ENCODE measurements at places on chromosomes 4 and X. TPM values are rescaled to one million over a fixed set of nuclear protein-coding genes. Genes with fewer than 3 reads are reported as not detected.

The F8A2 gene
- not detected for total RNA-seq

DNA sequence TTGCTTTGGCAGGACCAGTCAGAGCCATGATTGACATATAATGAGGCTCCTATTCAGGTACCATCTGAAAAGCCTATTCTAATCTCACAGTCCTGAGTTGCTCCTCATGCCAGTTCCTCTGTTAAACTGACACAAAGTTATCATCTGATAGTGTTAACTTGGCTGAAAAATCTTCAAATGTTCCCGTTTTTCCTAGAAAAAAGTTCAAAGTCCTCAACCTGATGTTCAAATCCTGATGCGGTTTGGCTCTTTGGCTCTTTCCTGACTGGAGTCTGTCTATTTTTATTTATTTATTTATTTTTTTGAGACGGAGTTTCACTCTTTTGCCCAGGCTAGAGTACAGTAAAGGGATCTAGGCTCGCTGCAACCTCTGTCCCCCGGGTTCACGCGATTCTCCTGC lies 244.2 kb downstream of the ANKRD50 start:
- no peak for DNase-seq

GRCh38 chr4:155681886-155682285 lies 15.2 kb downstream of the GUCY1A1 start:
- DNase-seq: no peak

DNA sequence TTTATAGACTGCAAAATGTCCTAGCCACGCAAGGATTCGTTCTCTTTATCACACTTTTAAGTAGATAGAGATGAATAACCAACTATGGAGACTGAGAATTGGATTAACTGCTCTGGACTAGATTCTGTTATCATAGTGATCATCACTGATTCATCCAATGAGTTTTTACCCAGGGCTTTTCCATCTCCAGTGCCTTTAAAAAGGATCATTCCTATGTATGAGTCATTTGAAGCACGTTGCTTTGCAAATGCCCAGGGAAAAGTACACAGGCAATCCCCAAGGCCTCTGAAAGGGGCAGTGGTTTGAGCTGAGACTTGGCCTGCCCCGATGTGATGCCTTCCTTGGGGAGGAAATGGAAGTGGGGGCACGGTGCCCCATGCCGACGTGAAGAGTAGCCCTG lies 122.7 kb upstream of the PSAPL1 start:
- peak; percentile 96 for DNase-seq

DNA sequence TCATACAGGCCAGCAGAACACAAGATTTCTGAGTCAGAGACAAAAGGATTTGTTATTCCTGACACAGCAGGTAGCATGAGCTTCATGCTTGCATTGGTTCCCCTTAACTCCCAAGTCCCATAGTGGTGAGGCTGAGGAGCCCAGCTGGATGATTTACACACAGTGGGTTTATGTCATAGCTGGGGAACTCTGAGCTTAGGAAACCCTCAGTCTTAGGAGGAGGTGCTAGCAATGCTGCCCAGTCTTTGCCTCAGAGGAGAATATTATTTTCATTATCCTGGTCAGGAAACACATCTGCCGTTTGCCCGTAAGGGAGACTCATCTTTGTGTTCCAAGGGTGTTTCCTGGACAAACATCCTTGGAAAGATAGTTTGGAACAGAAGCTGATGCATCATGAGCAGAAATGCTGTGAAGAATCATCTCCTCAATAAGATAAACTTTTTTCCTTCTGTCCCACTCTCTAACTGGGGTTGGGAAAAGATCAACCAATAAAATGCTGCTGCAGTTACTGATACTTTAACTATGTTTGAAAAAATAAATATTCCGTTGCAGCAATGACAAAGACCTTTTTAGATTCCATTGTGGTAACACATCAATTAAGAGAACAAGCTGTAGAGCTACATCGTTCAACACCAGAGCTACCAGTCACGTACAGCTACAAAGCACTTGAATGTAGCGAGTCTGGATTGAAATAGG lies 146.8 kb downstream of the DCLK2 start:
- peak; percentile 98 for DNase-seq

The DIPK2B gene
- not detected for total RNA-seq

DNA sequence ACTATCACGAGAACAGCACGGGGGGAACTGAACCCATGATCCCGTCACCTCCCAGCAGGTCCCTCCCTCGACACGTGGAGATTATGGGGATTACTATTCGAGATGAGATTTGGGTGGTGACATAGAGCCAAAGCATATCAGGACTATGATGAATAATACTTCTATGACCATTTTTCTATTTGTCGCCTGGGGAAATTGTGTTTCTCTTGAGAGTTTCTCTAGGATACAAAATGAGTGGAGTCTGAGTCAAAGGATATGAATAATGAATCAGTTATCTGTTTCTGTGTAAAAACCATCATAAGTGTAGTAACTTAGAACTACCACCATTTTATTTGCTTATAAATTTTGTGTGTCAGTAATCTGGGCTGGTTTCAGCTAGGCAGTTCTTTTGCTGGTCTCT lies 533.0 kb upstream of the ARX start:
- DNase-seq: no peak

The RASSF6 gene
- total RNA-seq: not detected

The CACNA1F gene
- not detected for total RNA-seq

GRCh38 chr4:172147687-172148086 lies 334.5 kb downstream of the GALNTL6 start:
- peak; percentile 48 for DNase-seq

GRCh38 chr4:102732678-102733077 lies 28.1 kb downstream of the MANBA start:
- no peak for DNase-seq

DNA sequence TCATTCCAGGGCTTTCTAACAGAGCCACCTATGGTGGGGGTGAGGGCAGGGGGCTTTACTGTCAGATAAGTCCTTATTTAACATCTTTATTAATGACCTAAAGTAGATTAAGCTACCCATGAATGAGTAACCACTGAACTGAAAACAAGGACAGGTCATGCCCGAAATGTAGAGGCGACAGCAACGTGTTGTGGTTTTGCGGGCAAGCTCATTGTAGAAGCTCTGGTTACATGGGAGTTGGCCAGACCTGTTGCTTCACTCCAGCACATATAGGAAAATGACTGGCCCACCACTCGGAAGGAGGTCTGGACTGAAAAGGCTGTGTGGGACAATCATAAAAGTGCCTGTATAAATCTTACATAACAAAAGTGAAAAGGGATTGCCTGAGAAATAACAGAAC lies 109.6 kb upstream of the NDP start:
- no peak for DNase-seq

The MTNR1A gene
- total RNA-seq: not detected

- DNase-seq: peak; percentile 10
These were observed 35.8 kb downstream of the GPR82 start for GRCh38 chrX:41759817-41760216.

DNA sequence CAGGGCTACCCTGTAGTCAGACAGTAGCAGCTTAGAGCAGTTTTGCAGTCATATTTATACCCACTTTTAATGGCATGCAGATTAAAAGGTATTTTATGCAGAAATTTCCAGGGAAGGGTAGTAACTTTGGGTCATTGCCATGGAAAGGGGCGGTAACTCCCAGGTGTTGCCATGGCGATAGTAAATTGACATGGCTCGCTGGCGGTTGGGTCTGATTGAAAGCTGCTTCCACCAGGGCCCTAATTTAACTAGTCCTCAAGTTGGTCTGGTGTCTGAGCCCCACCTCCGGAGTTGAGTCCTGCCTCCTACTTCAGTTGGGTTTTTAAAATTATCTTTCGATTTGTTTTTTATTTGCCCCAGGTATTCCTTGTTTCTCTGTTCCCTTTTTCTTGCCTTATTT lies 70.1 kb downstream of the NAA11 start:
- no peak for DNase-seq

- DNase-seq: peak; percentile 64
These were observed 75.8 kb upstream of the ATP6AP2 start for GRCh38 chrX:40504801-40505605.

The STK32B gene
- total RNA-seq: 0.33 TPM

The AKAP14 gene
- not detected for total RNA-seq

- DNase-seq: no peak
These were observed 979 bp downstream of the EFNB1 start for GRCh38 chrX:68829582-68830418.

DNA sequence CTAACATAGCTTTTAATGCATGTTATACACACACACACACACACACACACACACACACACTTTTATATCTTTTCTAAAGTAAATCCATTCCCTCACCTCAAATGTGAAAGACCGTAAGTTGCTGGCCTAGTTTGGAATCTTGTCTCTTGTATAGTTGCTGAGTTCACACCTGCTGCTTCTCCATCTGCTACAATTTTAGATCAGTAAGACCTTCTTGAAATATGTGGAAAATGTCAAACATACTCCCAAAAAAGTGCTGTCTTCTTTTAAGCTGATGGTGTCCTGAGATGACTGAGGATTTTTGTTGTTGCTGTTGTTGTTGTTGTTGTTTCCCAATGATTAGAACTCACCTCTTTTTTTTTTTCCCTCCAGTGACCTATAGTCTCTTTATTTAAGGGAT lies 121.3 kb downstream of the SNCA start:
- no peak for DNase-seq

DNA sequence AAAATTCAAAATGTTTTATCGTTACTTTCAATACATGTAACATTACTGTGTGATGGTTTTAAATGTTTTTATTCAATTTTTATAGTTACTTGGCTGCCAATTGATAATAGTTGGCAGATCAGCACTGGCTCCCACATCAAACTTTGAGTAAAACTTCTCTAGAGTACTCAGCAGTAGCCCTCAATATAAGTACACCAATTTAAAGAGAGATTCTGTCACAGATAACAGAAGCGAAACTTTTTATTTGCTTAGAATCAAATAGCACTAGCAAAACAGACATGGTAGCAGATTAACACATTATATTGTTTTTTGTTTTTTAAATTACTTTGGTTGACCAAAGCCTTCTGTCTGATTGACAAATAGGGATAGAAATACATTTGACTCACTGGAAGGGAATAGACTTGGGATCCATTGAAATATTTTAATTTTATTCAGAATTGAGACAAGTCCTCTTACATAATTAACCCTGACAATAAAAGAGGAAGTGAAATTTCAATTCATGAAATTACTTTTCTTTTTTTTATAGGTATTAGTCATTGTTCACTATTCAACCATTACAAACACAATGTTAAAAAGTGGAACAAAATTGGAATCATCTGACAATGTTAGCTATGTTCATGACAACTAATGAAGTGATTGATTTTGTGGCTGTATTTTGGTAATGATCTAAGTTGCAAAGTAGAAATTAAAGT lies 554.9 kb downstream of the KLHL4 start:
- no peak for DNase-seq

The MGAT4D gene
- total RNA-seq: not detected

GRCh38 chr4:183716302-183716701 lies 57.2 kb downstream of the TRAPPC11 start:
- DNase-seq: no peak

GRCh38 chr4:126794363-126794762 lies 838.4 kb upstream of the INTU start:
- DNase-seq: no peak

GRCh38 chr4:2765832-2766526 lies 9.8 kb upstream of the TNIP2 start:
- no peak for DNase-seq

The MAGED2 gene
- total RNA-seq: 244 TPM

DNA sequence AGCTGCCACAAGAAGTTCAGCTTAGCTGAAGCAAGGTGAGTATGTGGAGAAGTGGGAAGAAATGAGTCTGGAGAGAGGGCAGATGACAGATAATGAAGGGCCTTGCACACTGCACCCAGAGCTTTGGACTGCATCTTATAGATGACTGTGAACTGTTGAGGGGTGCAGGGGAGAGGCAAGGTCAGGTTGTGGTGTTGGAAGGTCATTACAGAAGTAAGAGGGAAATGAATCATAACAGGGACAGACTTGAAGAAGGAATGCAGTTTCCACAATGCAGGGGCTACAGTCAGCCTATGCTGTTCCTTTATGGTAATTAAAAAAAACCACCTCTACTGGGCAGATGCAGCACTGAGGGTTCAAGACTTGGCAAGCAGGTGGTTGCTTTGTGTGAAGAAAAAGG lies 4.8 kb upstream of the IGFBP7 start:
- peak; percentile 73 for DNase-seq

DNA sequence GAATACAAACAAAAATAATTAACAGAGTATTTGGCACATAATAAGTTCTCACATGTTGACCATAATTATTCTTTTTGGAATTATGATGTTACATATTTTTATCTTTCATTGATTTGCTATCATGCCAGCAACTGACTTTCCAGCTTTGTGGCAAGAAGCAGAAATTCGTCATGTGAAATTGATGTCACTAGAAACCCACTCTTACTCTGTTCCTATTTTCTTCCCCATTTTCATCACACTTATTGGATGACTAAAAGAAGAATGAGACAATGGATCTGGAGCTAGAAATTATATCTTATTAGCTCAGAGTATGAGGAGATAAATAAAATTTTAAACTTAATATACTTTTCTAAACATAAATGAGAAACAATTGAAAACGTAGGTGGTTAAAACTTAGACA lies 31.9 kb downstream of the EGF start:
- DNase-seq: no peak

DNA sequence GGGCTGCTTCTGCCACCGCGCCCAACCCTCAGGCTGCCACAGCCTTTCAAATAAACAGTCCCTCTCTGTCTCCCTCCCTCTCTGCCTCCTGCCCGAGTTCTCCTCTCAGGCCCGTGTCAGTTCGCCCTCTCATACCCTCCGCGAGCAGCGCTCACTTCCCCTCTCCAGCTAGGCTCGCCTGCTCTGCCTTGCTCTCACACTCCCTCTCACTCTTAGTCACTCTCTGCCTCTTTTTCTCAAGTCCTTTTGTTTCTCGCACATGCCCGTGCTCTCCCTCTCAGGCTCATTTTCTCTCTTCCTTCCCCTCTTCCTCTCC lies 3.2 kb downstream of the EFNB1 start:
- peak; percentile 67 for DNase-seq

DNA sequence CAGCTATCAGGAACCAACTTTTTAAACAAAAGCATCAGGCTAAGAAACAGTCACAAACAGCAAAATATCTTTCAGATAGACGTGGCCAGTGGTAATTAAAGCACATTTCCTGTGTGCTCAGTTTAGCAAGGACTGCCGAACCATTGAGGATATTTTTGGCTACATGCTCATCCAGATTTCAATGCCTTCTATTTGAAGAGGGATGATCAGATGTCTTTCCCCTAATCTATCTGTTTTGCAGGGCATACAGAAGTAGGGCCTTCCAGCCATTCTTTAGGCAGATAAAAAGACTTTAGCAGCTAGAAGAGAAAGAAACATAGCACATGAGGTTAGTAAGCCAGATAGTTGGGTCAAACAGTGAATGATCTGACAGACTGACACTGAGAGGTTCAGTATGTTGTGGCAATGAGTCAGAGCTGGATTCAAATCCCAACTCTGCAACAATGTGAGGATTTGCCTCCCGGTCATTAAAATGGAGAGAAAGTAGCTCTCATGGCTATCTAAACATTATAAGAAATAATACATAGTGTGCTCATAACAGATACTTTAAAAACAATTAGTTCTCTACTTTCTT lies 100.0 kb upstream of the PRKG2 start:
- no peak for DNase-seq

- DNase-seq: no peak
These were observed 1.9 kb downstream of the MAGEB1 start for GRCh38 chrX:30248854-30249253.

Data from HFFc6 (cell line).